ENCODE measurements at places on chromosomes 6 and 20.

- no peak for DNase-seq
Observed at GRCh38 chr6:81689580-81689979, 62.9 kb downstream of the TENT5A start.

DNA sequence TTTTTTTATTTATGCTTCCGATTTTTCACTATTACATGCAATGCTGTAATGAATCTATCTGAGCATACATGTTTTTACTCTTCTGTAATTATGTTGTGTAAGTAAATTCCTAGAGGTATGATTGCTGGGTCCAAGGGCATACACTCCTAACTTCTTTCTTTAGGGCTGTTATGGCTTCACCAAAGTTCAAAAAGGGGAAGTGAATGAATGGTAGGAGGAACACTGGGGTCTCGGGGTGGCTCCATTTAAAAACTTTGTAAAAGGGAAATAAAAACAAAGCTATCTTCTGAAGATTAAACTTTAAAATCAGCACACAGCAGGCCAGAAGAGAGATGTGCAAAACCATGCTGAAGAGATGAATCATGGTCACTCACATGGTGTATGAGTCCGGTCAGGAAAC lies 289.1 kb upstream of the SUPT3H start:
- DNase-seq = no peak

- DNase-seq = no peak
Observed at GRCh38 chr6:156832231-156832647, 55.1 kb downstream of the ARID1B start.

DNA sequence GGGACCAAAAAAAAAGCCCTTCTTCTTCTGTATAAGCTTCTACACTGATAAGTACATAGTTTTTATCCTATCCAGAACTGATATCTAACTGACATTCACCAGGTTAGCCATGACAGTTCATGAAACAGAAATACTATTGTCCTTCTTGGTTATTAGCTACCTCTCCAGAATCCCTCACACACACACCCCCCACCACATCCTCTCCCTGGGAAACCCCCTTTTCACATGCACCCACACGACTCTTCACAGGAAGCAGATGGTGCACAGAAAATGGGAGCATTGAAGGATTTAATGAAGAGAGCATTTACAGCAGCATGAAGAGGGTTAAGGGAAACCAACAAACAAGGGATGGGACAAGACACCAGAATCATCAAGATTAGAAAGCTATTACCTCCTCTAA lies 88.9 kb downstream of the FHL5 start:
- no peak for DNase-seq

- DNase-seq = no peak
Observed at GRCh38 chr20:10735195-10735949, 61.6 kb upstream of the JAG1 start.

DNA sequence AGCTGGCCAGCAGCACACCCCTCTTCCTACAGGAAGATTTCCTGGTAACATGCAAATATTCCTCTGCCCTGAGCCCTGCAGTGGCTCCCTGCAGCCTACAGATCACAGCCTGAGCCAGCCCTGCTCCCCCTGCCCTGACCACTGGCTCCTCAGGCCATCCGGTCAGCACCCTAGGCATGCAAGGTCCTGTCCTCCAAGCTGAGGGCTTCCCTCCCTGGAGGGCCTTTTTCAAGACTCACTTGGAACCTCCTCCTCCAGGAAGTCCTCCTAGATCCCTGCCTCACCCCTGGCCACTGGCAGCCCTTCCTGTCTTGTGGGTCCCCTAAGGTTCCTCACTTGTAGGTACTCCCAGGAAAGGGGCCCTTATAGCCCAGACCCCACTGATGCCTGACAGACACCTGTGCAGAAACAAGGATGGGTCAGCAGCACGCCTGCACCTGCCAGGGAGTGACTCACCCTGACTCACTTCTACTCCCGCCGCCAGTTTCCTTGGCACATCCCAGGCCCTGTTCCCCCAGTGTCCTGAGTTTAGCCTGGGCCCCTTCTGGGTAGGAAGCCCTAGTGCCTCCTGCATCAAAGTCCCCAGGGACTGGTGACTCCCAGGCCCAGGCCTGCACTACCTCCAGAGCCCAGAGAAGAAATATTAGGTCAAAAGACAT lies 3.2 kb downstream of the SLC4A11 start:
- no peak for DNase-seq

- no peak for DNase-seq
Observed at GRCh38 chr6:3535776-3536435, 79.1 kb upstream of the SLC22A23 start.

GRCh38 chr6:158631678-158632537 lies 12.6 kb downstream of the DYNLT1 start:
- no peak for DNase-seq

GRCh38 chr6:96330884-96331283 lies 190.7 kb upstream of the UFL1 start:
- no peak for DNase-seq

DNA sequence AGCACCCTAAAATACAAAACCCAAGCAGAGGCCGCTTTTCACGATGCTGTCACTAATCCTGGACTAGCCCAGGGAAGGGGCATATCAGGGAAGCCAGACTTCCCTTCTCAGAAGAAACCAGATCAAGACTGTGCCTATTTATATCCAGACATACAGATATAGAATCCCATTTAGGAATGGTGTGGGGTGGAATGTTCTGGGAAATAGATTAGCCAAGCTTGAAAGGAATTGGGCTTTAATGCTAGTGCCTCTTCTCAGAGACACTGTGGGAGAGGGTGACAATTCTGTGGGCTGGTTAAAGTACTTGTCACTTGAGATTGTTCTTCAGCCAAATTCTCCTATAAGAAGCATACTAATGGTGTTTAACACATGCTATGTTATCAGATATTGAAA lies 45.5 kb downstream of the SNAP25 start:
- DNase-seq = no peak

- DNase-seq = no peak
Observed at GRCh38 chr6:16594849-16595248, 166.4 kb downstream of the ATXN1 start.

GRCh38 chr6:46240866-46241565 lies 70.2 kb upstream of the ENPP5 start:
- DNase-seq = no peak

GRCh38 chr6:167946604-167947003 lies 50.9 kb upstream of the KIF25 start:
- DNase-seq = no peak

GRCh38 chr20:33833333-33833732 lies 22.2 kb downstream of the CHMP4B start:
- no peak for DNase-seq

GRCh38 chr6:91437315-91437729 lies 850.5 kb upstream of the MAP3K7 start:
- no peak for DNase-seq

DNA sequence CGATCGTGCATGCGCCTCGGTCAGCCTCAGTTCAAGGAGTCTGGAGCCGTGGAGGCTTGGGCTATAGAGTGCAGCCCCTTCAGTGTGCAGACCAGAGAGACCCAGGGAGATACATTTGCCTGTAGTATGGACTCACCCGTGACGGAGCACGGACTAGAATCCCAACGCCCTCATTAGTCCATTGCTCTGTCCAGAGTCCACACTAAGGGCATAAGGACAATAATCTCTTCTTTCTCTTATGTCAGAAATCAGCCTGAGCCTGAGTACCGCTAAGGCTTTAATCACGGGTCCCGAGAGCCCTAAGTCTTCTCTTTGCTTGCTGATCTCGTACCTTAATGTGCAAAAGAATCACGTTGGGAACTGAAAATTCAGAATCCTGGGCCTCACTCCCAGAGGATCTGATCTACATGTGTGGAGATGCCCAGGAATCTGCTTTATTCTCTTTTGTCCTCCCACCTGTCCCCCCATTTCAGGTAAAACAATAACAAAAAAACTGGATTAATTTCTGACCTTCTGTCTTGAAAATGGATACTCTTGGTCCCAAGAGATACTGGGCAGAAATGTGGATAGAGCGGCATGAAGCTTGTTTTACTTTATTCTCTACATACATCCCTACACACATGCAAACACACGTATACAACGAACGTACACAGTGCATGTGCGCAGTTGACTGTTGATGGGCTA lies 671 bp downstream of the BPHL start:
- no peak for DNase-seq

- no peak for DNase-seq
Observed at GRCh38 chr6:123681957-123682462, 45.3 kb upstream of the TRDN start.

- DNase-seq = no peak
Observed at GRCh38 chr6:118724211-118724610, 72.8 kb upstream of the CEP85L start.

DNA sequence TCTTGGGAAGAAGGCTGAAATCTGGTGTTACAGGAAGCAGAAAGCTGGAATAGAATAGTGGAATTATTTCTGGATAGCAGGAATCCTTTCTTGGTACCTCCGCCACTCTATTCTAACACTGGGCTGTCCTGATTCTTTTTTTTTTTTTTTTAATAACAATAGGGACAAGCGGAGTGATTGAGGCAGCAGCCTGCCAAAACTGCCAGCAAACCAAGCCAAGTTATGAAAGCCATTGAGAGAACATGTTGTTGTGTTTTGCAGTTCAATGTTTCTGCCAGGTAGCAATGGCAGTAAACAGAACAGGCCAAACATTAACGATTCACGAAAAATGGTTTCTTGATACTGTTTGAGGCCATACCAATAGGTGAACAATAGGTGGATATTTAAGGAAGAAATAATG lies 47.1 kb downstream of the SLC26A8 start:
- no peak for DNase-seq

- no peak for DNase-seq
Observed at GRCh38 chr6:44989391-44989790, 338.7 kb upstream of the RUNX2 start.

- DNase-seq = no peak
Observed at GRCh38 chr6:148677594-148678476, 69.0 kb upstream of the UST start.

DNA sequence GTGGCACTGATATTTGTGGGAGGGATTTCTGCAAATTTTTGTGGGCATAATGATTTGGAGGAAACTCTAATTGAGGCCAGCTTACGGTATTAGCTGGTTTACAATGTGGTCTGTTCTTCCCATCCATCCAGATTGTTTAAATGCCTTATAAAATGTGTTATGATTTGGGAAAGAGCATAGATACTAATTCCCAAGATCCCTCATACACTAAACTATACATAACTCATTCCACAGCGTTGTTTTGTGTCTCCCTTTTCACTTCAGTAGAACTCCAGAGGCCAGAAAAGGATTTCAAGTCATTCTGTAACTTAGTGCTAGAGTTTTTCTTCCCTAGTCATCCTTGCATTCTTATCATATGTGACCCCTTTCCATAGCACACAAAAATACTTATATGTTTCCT lies 292.6 kb upstream of the NT5E start:
- no peak for DNase-seq

DNA sequence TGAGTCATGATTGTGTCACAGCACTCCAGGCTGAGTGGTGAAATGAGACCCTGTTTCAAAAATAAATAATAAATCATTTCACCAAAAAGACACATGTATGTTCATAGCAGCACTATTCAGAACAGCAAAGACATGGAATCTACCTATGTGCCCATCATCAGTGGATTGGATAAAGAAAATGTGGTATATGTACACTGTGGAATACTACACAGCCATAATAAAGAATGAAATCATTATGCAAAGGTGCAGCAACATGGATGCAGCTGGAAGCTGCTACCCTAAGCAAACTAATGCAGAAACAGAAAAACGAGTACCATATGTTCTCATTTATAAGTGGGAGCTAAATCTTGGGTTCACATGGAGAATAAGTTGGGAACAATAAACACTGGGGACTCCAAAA lies 33.1 kb downstream of the ZNF451 start:
- DNase-seq = no peak

- no peak for DNase-seq
Observed at GRCh38 chr6:17505062-17505476, 95.0 kb upstream of the FAM8A1 start.
